NCI-H2081 treated with DMSO at 0.1 percent for 48 hours (cell line): ENCODE measurements at places on chromosomes 3 and 15.

DNA sequence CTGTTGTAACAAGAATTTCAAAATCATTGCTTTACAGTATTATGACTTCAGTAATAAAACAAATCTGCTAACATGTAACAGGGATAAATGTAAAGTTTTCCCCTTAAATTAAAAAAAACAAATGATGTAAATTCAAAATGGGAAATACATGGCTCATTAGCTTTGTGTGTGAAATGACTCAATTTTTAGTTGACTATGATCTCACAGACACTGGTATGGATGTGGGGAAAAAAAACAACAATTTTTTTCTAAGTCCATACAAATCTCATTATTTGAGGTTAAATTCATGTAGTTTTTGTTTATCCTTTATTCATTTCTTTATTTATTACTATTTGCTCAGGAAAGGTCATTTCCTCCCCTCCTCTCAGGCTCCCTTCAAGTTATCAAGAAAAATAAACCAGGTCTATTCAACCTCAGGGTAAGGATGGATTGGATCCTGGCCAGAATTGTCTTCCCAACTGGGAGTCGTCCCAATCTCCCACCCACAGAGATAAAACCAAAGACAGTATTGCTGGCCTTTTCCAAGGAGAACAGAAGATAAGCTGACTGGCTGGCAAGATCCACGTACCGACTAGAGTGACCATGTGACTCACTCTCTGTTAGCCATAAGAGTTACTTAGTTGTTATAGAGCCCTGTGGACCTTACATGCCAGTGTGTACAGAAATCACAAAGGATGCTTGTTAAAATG, 373.3 kb downstream of the GAP43 start:
- DNase-seq = no peak

GRCh38 chr3:10421996-10422395, 83.4 kb downstream of the ATP2B2 start:
- DNase-seq = no peak

DNA sequence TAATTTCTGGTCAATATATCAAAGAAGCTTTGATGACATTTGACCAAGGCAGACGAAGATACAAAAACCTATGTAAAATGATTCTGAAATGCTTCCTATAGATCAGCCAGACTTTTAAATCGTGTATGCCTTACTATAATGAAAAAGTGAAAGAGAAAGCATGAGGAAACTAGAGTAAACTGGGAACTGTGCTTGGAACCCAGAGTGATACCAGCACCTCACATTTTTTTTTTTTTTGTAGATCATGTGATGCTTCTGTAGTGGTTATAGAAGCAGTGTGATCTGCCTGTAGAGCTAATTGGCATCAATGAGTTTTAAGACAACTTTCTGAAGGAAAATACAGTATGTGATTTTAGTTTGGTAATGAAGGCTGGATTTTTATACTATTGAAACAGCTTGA, 150.7 kb downstream of the NLGN1 start:
- DNase-seq = no peak

GRCh38 chr15:49831206-49831965, 210.5 kb downstream of the DTWD1 start:
- no peak for DNase-seq

DNA sequence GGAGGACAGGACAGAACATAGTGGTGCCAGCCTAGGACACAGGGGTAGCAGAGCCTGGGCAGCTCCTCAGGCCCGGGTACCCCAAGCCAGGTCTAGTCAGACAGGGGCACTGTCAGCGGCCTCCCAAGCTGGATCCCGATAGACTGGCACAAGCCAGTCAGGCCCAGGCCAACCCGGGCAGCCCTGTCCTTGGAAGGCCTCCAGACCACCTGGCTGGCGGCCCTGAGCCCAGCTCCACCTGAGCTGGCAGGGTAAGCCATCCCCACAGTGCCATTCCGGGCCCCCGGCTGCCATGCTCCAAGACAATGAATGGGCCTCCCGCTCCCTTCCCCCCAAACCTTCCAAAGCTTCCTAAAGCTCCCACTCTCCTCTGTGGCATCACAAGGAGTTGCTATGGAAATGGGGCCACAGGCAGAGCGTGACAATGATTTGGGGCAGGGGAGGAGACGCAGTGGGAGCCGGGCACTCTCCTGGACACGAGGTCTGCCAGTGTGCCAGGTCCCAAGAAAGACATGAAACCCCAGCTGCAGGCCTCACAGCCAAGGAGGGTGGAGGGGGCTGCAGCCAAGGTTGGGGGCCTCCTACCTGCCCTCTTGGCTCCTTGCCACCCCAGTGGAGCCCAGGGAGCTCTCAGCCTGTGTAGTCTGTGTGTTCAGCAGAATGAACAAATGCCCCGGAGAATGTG, 165.6 kb upstream of the LINGO1 start:
- DNase-seq = no peak

GRCh38 chr15:39323706-39324105, 257.2 kb upstream of the THBS1 start:
- DNase-seq = no peak

GRCh38 chr3:108806316-108806715, 16.3 kb upstream of the TRAT1 start:
- no peak for DNase-seq

GRCh38 chr3:72329354-72329753, 518.9 kb downstream of the SHQ1 start:
- no peak for DNase-seq

GRCh38 chr15:65791335-65792137, 557 bp downstream of the DENND4A start:
- no peak for DNase-seq

DNA sequence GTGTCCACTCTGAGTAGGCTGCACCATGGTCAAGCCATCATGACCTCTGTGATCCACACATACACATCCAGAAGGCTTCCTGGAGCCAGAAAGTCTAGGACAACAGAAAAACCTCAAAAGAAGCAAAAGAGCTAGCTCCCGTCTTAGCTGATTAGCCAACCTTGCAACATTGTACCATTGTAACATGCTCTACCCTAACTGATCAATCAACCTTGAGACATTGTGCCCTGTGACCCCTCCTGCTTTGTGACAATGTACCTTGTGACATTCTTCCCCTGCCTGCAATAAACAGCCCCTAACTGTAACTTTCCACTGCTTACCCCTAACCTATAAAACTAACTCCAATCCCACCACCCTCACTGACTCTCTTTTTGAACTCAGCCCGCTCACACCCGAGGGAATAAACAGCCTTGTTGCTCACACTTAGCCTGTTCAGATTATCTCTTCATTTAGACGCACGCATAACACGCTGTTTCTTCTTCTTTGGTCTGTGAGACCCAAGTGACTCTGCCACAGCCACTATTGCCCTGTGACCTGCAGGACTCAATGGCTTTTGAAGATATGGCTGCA, 1104.6 kb downstream of the OTOL1 start:
- DNase-seq = no peak

DNA sequence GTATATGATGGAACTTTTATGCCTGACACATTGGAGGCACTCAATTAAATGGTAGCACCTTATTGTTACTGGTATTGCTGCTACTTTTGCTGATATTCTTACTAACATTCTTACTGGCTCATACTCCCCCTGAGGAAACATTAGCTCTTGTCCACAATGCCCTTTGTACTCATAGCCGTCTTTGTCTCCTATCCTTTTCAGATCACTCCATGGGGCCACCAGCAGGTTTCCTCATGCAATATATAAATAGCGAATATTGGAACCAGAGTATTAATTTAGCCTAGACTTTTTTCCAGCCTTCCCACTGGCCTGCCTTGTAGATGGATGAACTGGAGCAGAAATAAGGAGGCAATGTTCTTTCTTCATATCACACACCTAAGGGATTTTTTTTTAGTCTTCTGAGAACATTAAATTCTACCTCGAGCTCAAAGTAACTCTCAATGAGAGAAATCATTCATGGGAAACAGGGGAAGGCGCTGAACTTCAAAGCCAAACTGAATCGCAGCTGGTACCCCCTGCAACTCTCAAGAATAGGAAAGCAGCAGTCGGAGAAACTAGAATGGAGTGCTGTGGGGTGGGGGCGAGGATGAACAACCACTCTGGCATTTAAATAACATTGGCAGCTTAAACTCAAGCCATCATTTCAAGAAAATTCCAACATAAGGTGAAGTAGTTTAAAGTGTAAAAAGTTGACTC, 300.3 kb downstream of the TAFA4 start:
- no peak for DNase-seq

- no peak for DNase-seq
These were observed 287.5 kb downstream of the RBMS3 start for GRCh38 chr3:29568355-29568754.

DNA sequence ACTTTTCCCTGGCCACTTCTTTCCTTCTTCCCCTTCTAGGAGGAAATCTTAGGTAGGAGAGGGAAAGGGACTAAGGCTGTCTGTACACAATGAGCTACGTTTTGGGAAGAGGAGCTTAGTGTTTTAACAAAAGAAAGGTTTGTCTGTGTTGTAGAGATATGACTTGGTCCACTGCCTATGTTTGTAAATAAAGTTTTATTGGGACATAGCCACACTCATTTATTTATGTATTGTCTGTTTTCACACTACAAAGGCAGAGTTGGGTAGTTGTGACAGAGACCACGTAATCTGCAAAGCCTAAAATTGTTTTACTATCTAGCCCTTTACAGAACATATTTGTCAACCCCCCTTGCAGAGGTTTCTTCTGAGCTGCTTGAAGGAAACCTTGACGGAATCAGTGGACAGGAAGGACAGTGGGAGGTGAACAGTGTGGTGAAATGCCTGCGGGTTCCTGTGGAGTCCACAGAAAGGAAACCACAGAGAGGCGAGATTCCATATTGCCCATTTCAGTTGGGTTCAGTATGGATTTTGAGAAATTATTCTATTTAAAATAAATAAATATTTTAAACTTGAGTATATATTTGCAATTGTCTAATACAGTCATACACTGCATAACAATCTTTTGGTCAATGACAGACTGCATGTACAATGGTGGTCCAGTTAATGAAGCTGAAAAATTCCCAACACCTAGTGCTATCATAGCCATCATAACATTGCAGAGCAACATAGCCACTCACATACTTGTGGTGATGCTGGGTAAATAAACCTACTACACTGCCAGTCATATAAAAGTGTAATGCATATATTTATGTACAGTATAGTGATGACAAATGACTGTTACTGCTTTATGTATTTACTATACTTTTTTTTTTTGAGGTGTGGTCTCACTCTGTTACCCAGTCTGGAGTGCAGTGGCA, 157.9 kb upstream of the NUDT16 start:
- DNase-seq = no peak

DNA sequence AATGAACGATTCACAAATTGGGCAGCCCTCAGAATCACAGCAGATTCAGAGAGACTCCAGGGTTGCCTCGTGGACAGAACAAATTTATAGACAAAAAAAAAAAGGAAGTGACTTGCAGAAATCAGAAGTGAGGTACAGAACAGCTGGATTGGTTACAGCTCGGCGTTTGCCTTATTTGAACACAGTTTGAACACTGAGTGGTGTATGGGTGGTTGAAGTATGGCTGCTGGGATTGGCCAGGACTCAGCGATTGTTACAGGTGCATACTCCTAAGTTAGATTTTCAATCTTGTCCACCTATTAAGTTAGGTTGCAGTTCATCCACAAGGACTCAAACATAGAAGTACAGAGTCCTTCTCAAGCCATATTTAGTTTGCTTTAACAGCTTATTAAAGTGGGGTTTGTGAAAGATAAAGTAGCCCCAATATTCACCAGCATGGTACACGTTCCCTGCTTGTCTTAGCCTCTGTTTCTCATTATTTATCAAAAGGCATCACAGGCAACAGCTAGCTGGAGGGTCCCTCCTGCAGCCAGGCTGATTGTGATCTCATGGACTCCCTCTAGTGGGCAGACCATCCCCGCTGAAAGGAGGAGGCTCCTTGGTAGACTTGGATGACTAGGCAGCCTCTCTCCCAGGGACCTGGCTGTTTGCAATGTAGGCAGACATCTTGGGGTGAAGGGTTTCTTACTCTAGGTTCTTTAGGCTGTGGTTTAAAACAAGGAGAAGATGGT, 17.6 kb upstream of the ALDH1L1 start:
- peak; percentile 14 for DNase-seq

DNA sequence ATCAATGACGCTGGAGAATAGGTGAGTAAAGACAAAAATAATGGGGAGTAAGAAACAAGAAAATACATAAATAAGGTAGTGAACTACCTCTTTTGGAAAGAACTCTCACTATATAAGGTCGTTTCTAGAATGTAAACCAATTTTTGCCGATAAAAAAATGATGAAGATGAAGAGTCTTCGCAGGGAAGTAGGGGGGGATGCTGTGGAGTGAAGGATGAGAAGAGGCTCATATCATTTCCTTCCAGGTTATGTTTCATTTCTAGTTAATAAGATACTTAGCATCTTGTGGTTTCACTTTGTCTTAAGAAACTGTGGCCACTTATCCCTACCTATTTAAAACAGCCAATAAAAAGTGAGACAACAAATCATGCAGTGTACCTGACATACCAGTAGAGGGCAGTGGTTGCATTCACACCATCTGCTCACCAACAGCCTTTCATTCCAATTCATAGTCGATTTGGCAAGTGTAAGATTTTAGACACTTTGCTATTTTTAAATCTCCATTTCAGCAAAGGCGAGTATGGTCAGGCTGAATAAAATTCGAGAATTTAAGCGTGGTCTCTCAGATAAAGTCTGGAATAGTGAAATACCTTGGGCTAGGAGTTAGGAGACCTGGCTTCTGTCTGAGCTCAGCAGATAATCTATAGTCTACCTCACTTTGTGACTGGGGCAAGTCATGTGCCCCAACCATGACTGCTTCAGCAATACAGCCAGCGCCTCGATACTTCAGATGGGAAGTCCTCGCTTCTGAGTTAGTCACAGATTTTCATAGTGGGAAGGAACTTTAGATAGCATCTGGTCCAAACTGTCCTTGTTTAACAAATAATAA, 28.9 kb upstream of the ICE2 start:
- DNase-seq = peak; percentile 17

DNA sequence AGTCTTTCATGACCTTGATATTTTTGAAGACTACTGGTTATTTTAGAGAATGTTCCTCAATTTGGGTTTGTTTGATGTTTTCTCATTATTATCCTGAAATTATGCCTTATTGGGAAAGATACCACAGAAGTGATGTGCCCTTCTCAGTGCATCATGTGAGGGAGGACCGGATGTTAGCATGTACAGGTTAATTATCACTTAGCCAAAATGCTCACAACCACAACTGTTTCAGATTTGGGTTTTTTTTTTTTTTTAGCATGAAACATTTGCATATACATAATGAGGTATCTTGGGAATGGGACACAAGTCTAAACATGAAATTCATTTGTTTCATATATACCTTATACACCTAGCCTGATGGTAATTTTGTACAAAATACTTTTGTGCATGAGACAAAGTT, 59.8 kb downstream of the PIK3R4 start:
- DNase-seq = no peak
